ENCODE measurements at places on chromosomes 1 and 21.

DNA sequence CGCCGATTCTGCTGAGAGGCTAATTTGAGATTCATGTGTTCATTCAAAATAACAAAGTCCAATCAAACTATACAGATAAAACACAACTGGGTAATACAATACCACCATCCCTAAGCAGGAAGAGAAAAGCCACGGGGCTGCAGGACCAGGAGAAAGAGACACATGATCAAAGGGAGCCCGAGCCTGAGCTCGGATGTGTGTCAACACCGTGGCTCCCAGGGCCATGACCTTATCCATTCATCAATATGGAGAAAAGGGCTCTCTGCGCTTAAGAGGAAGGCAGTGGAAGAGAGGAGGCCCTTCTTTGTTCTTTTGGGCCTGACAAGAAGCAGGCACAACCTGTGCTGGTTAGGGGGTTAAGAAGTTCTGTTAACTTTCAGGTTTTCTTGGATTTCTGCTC, 56.7 kb downstream of the HUNK start:
- no peak for DNase-seq
- H3K4me1 ChIP-seq = no peaks in the 10 kb centered on the region
- peaks cover 2% of the 10 kb centered on the region for H3K27me3 ChIP-seq
- no peaks in the 10 kb centered on the region for H3K36me3 ChIP-seq
- no peak overlapping the region for H3K4me3 ChIP-seq
- no peak overlapping the region for H3K27ac ChIP-seq

DNA sequence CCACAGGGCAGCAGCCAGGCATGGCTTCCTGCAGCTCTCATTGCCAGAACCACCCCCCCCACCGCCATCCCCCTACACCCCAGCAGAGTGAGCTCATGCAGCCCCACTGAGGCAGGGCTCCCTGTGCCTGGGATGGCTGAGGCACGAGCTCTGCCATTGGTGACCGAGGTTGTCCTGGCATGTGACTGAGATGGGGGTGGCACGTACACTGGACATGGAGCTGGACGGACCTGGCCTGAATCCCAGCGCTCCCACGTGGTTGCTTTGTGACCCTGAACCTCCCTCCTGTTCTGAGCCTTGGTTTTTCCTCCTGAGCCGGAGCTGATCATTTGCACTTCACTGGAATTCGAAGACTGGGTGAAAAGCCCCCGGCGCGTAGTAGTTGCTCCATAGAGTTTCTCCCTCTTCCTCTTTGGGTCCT, 28.3 kb downstream of the ALPL start:
- H3K4me1 ChIP-seq = no peaks in the 10 kb centered on the region
- peaks cover 19% of the 10 kb centered on the region for H3K27me3 ChIP-seq
- no peaks in the 10 kb centered on the region for H3K36me3 ChIP-seq

GRCh38 chr1:229407206-229408026, 26.5 kb downstream of the ACTA1 start:
- no peaks in the 10 kb centered on the region for H3K36me3 ChIP-seq
- H3K27me3 ChIP-seq = peaks cover 72% of the 10 kb centered on the region
- peaks cover 12% of the 10 kb centered on the region for H3K4me1 ChIP-seq
- no peak for DNase-seq
- H3K4me3 ChIP-seq = peak overlapping the region; percentile 22
- H3K27ac ChIP-seq = no peak overlapping the region

- DNase-seq = no peak
- no peak overlapping the region for H3K27ac ChIP-seq
- H3K4me3 ChIP-seq = no peak overlapping the region
These were observed 55.5 kb downstream of the MORN1 start for GRCh38 chr1:2335721-2336455.

- H3K27ac ChIP-seq = no peak overlapping the region
- H3K27me3 ChIP-seq = peaks cover 9% of the 10 kb centered on the region
- no peak for DNase-seq
- H3K36me3 ChIP-seq = no peaks in the 10 kb centered on the region
- no peak overlapping the region for H3K4me3 ChIP-seq
These were observed 59.7 kb upstream of the CLDN14 start for GRCh38 chr21:36539434-36540150.

GRCh38 chr1:244050835-244051444, at the start of gene ZBTB18:
TSS of gene ZBTB18 (plus strand) at chr1:244051283. CDS start at chr1:244051432, 149 bp downstream.
- H3K4me1 ChIP-seq = peaks cover 27% of the 10 kb centered on the region
- peaks cover 2% of the 10 kb centered on the region for H3K36me3 ChIP-seq
- peak within 1 kb of the TSS; percentile 95 for H3K4me3 ChIP-seq
- peak within 1 kb of the TSS; percentile 28 for H3K27ac ChIP-seq
- H3K27me3 ChIP-seq = peaks cover 36% of the 10 kb centered on the region
